Retinal pigment epithelial cell (primary cell): ENCODE measurements at places on chromosomes 16 and 17.

GRCh38 chr17:31509805-31510177, 118.3 kb downstream of the RAB11FIP4 start:
- no peak for DNase-seq

GRCh38 chr16:2819179-2819938, 2.3 kb downstream of the PRSS21 start:
- no peak for DNase-seq

DNA sequence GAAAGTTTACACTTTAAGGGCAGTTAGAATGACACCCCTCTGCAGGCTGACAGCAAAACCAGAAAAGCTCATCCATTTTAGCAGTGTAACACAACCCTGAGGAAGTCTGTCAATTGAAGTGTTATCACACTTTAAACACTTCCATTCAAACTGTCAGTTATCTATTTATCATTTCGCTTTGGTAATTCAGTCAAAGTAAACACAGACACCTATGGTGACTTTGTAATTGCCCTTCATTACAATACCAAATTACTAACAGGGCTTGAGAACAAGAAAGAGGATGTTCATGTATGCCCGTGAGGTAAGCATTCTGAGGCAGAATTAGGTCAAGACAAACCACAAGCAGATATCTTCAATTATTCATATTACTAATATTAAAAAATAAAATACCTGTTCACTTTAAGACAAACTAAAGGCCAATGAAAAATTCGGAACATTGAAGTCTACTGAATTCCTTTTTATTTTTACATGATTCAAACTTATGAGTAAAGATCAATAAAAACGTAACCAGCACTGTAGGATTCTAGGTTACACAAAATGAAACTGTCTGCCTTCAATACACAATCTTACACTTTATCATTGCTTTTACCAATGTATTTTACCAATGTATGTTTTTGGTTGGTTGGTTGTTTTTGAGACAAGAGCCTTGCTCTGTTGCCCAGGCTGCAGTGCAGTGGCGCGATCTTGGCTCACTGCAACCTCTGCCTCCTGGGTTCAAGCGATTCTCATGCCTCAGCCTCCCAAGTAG, 57.1 kb downstream of the BRIP1 start:
- DNase-seq = no peak

GRCh38 chr16:85537795-85538401, 75.2 kb upstream of the GSE1 start:
- DNase-seq = no peak

DNA sequence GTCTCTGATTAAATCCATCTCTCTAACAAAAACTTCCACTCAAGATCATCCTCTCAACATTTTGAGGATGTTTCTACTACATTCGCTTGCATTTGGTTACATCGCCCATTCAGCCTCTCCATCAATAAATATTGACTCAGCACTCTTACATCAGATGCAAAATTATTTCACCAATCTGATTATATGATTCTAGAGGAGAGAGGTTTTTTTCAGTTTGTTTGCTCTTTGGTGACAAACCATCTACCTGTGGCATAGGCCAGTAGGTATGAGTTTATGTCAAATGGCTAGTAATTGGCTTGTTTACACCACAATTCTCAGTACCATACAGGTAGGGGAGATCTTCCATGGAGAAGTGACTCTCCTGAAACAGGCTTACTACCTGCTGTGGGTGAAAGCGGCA, 52.3 kb downstream of the TOX3 start:
- DNase-seq = no peak

- no peak for DNase-seq
Measured at GRCh38 chr16:89711601-89712273, 9.0 kb downstream of the VPS9D1 start.

GRCh38 chr16:12057266-12057665, 80.7 kb downstream of the SNX29 start:
- DNase-seq = no peak

DNA sequence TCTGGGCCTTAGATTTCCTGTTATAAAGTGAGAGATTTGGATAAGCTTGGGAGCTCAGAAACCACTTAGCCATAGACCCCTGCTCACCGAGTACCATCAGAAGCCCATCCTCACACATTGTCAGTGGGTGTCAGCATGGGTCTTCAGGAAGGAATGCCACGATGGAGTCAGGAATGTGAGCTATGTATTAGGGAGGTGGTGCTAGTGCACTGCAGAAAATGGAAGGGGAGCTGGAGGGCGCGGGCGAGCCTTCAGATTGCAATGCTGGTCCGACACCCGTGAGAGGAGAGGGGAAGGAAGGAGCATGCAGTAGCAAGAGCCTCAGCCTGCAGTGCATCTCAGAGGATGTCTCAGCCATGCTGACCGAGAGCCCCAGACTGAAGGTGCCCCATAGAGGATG, 294.5 kb downstream of the FOXL1 start:
- no peak for DNase-seq

- no peak for DNase-seq
Measured at GRCh38 chr16:11190588-11191560, 65.1 kb downstream of the SOCS1 start.
